ENCODE measurements at places on chromosomes 11 and 22.
A peak's percentile ranks its signal among the peaks of the same experiment; 100 is the strongest.

- DNase-seq = no peak
These were observed 53.4 kb upstream of the HTATIP2 start for GRCh38 chr11:20310137-20310536.

GRCh38 chr22:46124383-46125144 lies 25.8 kb upstream of the PPARA start:
- no peak for DNase-seq

DNA sequence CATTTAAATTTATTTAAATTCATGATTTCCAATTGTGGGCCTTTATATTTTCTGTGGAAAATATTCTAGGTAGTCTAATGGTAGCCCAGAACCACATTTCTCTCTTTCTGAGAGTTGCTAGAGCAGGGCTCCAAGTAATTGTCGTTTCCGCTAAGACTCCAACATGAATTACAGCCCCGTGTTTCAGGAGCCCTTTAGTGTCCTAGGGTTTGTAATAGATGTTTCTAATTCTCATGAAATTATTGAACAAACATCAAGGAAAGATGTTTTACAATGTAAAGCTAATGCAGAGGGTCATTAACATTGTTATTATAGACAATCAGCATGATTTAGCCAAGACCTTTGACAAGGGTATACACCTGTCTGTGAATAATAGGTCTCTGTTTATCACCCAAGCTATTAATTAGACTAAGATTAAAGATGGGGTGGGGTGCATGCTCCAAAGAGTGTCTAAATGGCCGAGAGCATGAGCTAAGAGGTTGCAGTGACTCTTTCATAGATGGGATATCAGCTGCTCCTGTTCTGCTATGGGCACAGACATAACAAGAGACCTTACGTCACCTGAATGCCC lies 81.8 kb upstream of the NTM start:
- no peak for DNase-seq

GRCh38 chr11:77503006-77503405 lies 29.1 kb upstream of the PAK1 start:
- DNase-seq = no peak

DNA sequence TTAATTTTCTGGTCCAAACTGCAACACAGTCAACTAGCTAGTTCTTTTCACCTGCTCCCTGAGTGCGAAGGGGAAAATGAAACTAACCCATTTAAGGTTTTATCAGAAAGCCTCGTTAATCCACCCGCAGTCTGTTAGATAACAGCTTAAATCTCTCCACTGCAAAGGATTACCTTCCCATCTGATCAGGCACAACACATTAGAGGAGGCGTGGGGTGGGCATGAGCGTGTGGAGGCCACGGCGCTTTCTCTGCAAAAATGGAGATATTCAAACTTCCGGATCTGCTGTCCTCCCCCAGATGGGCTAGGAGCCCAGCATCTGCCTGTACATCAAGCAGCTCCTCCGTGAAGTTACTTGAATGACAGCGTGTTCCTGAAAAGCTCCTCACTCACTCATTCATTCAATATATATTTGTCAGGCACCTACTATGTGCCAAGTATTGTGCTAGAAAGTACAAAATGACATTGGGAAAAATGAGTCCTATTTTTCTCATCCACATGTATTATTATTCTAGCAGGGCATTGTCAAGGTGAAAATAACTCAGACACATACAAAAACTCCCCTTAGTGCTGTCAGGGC lies 13.5 kb upstream of the ANKK1 start:
- no peak for DNase-seq

- no peak for DNase-seq
These were observed 12.8 kb upstream of the EFCAB6 start for GRCh38 chr22:43824724-43825420.

GRCh38 chr11:125662689-125663088 lies 18.0 kb downstream of the ACRV1 start:
- DNase-seq = no peak

GRCh38 chr11:24509114-24509513 lies 12.3 kb downstream of the LUZP2 start:
- DNase-seq = no peak

DNA sequence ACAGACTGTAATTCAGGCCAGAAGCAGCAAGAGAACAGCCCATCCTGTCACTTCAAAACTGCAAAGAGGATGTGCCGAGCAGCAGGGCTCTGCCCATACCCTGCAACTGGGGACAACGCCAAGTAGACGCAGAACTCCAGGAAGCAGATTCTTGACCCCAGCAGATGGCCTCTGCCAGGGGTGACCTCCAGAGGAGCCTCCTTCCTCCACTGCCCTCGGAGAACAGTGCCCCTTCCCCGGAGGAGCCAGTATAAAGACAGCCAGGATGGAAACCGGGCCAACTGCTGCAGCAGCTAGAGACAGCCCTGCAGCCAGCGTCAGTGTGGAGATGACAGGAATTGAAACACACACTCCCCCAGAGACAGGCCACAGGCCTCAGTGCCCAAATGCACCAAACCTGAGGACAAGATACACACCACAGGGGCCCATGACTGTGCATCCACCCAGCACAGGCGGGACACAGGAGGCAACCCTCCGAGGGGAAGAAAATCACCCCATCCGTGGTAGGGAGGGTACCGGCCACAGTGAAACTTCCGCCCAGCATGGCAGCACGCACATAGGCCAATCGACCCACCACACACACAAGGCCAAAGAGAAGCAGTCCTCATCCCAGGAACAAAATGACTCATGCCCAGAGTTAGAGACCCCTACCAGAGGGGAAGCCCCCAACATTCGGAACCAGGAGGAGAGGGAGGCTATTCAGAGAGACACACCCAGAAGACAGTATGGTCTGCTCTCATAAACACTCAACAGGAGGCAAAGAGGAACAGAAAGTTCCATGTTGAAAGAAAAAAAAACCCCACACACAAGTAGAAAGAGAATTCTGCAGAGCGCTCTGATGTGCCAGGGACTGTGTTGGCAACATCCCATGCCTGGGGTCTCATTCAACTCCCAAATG lies 5.6 kb downstream of the AHNAK start:
- no peak for DNase-seq

GRCh38 chr11:128411812-128412211 lies 175.5 kb downstream of the ETS1 start:
- DNase-seq = no peak

GRCh38 chr11:34205326-34206035 lies 100.1 kb downstream of the NAT10 start:
- DNase-seq = no peak

GRCh38 chr22:49238181-49239141 lies 589.2 kb downstream of the BRD1 start:
- no peak for DNase-seq

DNA sequence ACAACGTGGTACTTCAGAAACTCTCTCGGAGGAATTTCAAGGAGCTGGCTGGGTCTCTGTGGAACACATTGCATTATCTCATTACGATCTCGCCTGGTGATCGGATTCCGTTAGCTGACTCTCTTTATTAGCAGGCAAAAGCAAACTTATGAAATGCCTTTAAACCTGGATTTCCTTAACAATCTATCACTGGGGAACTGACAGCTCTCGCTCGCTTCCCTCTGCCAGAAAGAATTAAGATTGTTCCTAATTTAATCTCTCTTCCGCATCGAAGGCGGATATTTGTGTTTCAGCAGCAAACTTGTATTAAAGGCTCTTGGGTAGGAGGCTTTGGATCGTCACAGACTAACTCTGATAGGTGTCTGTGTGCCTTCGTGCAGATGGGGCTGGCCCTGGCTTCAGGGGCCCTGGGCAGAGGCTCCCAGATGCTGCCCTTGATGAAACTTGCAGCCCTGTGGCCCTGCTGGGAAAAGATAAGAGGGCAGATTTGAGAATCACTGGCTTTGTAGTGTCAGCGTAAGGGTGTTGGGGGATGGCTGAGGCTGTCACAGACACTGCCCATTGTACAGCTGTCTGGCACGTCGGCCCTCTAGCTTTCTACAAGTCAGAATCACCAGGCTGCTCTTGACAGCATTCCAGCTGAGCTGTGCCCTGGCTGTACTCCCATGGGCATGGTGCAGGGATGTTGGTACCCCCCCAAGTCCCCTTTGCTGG lies 162.2 kb upstream of the NECTIN1 start:
- no peak for DNase-seq

DNA sequence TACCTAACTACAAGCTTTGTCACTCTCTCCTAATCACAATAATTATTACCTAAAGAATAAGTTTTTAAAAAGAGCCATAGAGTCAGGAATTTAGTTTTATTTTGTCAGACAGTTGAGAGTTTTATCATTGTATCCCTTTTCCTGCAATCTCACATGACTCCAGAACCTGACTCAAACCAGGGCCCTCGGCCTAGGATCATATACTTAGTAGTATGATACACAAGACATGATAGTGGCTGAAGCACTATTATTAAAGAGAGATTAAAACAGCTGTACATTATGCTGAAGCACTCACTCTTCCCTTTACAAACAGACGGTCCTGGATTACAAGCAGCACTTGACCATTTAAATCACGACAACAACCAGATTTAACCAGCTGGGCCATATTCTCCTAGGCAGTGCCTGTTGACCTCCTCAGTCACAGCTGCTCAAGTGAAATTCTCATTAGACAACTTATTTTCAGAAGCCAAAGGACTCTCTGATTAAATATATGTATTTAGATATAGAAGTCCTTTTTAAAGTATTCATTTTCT lies 44.0 kb downstream of the SOX6 start:
- DNase-seq = no peak

- no peak for DNase-seq
These were observed 20.5 kb upstream of the CCDC134 start for GRCh38 chr22:41779929-41780505.

DNA sequence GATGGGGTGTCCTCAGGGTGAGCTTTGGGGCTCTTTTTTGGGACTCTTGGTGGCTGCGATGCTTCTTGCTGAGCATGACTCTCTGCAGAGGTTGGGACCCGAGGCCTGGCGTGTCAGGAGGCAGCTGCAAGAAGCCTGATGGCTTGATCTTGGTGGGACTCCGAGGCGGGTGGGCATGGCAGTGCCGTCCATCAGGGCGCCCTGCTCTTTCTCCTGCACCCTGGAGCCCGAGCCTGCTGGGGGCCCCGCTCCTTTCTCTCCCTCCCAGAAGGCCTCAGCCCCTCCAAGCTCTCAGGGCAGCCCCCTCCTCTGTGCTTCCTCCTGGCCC lies 432.7 kb downstream of the TBC1D22A start:
- DNase-seq = no peak

DNA sequence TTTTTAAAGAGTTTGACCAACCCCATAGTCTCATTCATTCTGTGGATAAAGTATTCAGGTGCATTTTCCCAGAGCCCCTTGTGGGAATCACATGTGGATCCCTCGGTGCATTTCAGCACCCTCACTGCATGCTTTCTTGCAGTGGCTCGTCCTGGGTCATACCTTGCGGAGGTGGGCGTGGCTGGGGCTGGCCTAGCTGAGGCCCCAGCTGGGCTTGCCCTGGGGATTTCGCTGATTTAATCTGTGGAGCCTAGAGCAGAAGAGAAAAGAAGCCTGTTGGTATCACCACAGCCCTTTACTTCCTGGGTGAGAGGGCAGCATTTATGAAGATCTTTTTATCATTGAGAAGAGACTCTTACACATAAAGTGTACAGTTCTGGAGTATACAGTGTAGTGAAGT lies 53.1 kb downstream of the FBXO7 start:
- DNase-seq = no peak

DNA sequence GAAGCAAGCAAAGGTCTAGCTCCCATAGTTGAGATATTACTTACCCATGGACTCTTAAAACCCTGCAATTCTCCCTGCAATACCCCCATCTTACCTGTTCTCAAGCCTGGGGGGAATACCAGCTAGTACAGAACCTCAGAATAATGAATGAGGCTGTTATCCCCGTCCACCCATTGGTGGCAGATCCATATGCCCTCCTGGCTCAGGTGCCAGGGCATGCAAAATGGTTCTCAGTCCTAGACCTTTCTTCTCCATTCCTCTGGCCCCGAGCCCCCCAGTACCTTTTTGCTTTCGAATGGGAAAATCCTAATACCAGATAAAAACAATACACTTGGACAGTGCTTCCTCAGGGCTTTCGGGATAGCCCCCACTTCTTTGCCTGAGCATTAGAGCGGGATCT lies 86.4 kb downstream of the PIWIL4 start:
- no peak for DNase-seq

- no peak for DNase-seq
These were observed 179.1 kb upstream of the ISX start for GRCh38 chr22:34886812-34887211.

GRCh38 chr11:94120946-94121345 lies 7.7 kb upstream of the PANX1 start:
- DNase-seq = no peak

GRCh38 chr11:60959431-60959830 lies 7.5 kb upstream of the SLC15A3 start:
- no peak for DNase-seq

- DNase-seq = no peak
These were observed 1.5 kb downstream of the EMID1 start for GRCh38 chr22:29207243-29207550.

DNA sequence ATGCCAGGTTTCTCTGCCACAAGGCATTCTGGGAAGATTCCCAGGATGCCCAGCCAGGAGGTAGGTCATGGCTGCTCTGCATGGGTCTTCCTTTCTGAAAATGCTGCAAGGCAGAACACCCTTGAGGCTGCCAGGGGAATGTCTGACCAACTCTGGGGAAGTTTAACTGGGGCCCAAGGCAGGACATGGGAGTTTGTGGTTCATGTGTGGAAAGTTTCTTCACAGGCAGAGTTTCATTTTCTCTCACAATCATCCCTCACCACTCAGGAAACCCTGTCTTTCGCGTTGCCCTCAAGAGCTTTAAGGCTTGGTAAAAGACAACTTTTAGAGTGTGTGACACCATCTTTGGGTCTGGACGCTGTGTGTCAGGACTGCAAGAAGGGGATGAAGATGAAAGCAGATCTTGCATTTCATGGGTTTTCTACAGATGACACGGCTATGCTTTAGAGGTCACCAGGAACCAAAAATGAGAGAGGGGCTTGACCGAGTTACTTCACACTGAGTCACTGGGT lies 133.5 kb downstream of the CD44 start:
- DNase-seq = peak; percentile 49

DNA sequence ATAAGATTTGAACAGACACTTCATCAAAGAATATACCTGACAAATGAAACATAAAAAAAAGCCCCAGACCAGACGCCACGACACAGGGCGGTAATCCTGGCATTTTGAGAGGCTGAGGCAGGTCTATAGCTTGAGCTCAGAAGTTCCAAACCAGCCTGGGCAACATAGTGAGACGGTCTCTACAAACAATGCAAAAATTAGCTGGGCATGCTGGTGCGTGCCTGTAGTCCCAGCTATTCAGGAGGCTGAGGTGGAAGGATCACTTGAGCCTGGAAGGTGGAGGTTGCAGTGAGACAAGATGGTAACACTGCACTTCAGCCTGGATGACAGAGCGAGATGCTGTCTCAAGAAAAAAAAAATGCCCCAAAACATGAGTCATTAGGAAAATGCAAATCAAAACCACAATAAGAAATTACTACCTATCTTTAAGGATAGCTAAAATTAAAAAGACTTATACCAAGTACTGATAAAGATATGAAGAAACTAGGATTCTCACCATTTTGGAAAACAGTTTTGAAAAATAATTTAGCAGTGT lies 91.7 kb upstream of the GRAMD1B start:
- no peak for DNase-seq

DNA sequence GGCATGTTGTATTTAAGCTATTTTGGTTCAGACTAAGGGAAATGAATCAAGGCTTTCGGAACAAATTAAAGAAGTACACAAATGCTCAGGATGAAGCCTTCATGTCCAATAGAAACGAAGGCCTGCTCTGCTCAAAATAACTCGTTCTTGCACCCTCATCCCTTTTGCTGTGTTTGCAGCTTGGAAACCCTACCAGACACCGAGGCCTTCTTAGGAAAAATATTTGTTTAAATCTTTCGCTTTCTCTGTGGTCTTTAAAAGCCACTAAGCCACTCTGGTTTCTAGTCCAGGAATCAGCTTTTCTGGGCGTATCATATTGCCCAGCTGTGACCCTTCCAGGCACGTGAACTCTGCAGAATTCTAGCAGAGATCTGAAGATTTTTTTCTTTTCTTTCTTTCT lies 60.9 kb upstream of the HSPA8 start:
- DNase-seq = no peak
